ENCODE measurements at places on chromosomes 5 and 9.
A peak's percentile ranks its signal among the peaks of the same experiment; 100 is the strongest.

- no peak for DNase-seq
Observed at GRCh38 chr5:3002230-3002629, 250.8 kb upstream of the IRX2 start.

GRCh38 chr5:66538531-66538930 lies 57.7 kb upstream of the MAST4 start:
- no peak for DNase-seq

GRCh38 chr5:83377131-83377865 lies 94.2 kb upstream of the VCAN start:
- DNase-seq: no peak

GRCh38 chr5:30040488-30041118 lies 1152.9 kb upstream of the CDH6 start:
- peak; percentile 22 for DNase-seq

DNA sequence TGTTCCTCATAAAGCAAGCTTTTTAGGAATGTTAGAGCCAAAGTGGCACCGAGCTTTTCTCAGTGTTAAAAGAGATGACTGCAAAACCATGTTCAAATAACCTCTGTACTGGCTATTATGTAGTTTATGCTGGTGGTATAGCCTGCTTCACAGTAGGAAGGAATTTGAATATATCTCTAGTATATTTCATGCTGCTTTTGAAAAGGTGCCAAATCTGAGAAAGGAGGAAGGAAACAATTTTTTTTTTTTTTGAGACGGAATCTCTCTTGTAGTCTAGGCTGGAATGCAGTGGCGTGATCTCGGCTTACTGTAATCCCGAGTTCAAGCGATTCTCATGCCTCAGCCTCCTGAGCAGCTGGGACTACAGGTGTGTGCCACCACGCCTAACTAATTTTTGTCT lies 13.5 kb downstream of the CREBRF start:
- DNase-seq: no peak

DNA sequence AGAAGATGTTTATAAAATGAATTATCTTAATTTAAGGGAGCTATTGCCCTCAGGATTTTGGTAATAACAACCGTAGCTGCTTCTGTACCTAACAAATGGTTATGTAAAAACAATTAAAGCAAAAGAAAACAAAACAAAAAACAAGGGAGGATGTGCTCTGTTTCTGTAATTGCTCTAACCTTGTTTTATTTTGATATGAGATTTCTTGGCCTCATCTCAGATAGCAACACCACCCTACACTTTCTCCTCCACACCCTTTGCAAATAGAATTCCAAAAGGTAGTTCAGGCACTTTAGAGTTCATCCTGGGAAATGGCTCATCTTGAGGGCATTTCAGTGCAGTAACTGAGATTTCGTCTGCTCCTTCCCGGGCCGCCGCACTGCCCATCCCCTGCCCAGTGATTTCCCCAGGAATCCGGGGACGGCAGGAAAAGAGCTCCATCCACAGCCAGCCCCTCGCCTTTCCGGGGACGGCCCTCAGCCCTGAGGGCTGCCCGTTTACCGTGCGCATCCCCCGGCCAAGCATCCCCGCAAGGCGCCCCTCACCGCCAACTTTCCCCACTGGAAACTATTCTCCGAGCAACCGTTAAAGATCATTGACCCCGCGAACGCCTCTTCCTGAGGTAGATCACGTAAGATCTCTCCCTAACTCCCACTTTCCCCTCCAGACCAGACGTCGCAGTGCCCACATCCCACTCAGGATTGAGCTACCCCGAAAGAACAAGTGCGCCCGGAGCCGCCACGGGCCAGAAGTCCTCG lies 1.2 kb downstream of the FNBP1 start:
- no peak for DNase-seq

DNA sequence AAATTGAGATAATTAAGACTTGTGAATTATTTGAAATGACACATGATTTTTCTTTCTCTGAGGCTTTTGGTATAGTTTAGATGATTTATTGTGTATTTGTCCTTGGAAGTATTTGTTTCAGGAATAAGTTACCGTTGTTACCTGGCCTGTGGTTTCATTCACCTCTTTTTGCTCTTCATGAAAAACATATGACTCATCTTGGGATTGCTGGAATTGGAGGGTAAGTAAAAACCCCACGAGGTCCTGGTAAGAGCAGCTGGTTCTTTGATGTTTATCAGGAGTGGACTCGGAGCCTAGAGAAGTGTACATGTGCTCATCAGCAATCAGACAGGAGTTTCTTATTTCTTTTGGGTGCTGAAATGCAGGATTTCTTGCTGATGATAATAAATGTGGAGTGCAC lies 275.3 kb downstream of the PSAT1 start:
- DNase-seq: no peak

GRCh38 chr5:78756858-78757257 lies 108.3 kb upstream of the LHFPL2 start:
- no peak for DNase-seq

GRCh38 chr5:17129093-17129849 lies 88.2 kb upstream of the BASP1 start:
- no peak for DNase-seq

DNA sequence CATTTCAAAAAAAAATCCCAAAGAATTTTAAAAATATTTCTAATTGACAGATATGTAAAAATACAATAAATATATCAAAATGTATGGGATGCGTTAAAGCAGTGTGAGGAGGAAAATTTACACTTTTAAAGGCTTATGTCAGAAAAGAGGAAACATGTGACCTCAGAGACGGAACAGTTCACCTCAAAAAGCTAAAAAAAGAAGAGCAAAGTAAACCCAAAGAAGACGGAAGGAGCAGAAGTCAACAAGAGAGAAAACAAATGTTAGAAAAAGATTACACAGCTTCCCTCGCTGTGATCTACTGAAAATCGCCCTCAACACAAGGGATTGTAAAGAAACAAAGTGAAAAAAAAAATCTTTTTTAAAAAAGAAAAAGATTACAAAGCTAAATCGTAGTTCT lies 186.9 kb downstream of the AUH start:
- DNase-seq: peak; percentile 43

DNA sequence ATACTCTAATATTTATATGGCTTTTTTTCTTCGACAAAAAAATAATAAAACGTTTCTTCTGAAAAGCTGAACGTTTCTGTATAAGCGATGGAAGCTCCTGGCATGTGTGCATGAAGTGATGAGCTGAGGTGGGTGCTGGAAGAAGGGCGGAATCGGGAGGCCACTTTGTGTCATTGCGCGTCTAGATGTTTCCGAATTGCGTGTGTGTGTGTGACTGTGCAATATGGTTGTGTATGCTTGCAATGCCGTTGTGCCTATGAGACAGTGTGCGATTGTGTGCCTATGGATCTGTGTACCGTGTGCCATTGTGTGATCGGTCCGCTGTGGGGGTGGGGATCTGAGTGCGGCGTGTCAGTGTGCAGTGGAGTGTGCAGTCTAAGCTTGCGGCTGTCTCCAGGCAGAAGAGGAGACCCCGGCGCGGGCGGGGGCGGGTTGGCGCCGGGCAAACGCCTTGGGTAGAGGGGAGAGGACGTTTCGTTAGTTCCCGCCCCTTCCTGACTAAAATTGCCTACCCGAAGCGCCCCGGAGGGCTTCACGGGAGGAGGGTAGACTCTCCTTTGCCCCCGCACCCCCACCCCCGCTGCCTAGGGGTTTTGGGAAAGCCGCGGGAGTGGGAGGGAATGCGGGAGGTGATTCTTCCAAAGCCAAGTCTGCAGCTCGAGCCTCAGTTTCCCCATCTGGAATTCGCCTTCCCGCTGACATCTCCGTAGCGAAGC lies 24.2 kb downstream of the PCDHGC5 start:
- peak; percentile 33 for DNase-seq

DNA sequence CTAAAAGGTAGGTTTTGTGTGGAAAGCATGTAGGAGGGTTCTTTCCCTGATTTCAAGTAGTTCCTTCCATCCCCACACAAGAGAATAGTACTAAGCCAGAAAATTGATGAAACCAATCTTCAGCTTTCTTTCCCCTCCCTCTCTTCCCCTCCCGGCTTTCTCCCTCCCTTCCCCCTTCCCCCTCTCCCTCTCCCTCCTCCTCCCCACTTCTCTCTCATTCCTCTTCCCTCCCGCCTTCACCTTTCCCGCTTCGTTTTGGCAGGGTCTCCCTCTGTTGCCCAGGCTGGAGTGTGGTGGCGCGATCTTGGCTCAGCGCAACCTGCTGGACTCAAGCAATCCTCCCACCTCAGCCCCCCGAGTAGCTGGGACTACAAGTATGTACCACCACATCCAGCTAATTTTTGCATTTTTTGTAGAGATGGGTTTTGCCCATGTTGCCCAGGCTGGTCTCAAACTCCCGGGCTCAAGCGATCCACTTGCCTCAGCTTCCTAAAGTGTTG lies 85.8 kb downstream of the ZCCHC7 start:
- no peak for DNase-seq

GRCh38 chr5:38305148-38305547 lies 46.8 kb downstream of the EGFLAM start:
- no peak for DNase-seq

- DNase-seq: no peak
Observed at GRCh38 chr5:173630724-173631365, 14.4 kb upstream of the BOD1 start.

GRCh38 chr9:125579030-125579932 lies 127.7 kb downstream of the MAPKAP1 start:
- DNase-seq: no peak

GRCh38 chr5:142063878-142064331 lies 44.7 kb upstream of the NDFIP1 start:
- DNase-seq: peak; percentile 51

- DNase-seq: no peak
Observed at GRCh38 chr9:127195976-127196825, 68.4 kb upstream of the GARNL3 start.

DNA sequence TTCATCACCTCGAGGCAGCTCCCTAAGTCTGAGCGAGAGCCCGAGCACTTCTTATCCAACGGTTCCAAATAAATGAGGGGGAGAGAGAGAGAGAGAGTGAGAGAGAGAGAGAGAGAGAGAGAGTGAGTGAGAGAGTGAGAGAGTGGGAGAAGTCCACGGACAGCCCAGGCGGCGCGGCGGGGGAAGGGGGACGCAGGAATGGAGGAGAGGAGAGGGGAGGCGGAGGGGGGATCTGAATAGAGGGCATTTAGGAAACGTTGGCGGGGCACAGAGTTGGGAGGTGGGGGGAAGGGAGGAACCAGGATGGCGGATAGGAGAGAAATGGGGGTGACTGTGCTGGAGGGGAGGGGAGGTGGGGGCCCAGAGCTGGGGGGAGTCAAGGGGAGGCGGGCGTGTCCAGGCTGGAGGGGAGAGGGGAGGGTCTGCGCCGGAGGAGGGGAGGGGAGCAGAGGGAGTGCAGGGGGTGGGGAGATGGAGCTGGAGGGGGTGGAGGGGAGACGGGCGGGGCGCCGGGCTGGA lies 398 bp upstream of the BASP1 start:
- no peak for DNase-seq

DNA sequence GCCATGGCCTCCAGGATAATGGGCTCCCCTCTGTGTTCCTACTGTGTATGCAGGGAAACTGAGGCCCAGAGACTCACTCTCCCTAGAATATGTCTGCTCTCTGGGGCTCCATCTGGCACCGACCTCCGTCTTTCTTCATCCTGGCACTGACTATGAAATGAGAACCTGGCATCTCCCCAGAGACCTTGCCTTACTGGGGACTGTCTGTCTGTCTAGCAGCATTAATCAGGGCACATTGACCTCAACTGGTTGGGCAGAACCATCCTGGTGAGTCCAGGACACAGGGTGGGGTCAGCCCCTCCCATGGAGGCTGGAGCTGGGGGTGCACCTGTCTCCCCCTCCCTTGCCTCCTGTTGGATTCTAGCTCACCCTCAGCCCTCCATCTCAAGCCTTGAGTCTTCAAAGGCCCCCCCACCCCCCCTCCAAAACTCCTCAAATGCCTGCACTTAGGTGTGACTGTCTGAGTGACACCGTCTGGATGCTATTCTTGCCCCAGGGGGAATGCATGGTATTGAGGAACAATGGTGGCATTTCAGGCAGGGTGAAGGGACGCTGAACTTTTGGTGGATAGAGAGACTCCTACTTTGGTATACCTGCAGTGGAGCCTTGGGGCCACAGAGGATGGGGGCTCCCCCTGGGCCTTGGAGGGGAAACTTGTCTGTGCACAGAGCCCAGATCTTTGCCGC lies 12.8 kb upstream of the PITX1 start:
- no peak for DNase-seq

DNA sequence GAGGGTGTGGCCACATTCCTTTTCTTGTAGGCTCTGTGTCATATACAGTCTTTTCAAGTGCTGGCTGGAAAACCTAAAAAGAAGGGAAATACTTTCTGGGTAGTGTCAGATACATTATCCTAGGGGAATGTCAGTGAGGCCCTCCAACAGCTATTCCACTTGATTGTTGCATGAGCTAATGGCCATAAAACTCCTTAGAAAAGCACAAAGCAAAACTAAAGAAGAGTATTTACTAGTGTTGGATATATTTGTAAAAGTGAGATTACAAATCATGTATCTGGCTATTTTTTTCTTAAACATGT lies 829 bp downstream of the ANXA1 start:
- DNase-seq: no peak

- no peak for DNase-seq
Observed at GRCh38 chr5:1871441-1871840, 11.3 kb downstream of the IRX4 start.

- no peak for DNase-seq
Observed at GRCh38 chr5:57575839-57576238, 93.2 kb upstream of the ACTBL2 start.

DNA sequence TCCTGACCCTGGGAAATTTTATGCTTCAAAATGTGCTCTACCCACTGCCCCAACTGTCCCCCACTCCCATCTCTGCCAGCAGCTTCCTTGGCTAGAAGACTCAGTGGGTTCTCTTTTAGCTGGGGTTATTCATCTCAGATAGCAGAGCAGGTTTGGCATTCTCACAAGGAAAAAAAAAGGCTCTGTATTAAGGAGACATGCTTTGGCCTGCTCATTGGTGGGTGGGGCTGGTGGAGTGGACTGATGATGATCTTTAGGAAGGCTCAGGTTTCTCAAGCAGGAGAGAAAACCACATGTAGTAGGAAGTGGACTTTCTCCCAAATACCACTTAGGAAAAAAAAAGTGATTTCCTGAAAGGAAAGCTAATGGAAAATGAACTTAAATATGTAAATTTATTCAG lies 279.2 kb upstream of the ZNF462 start:
- DNase-seq: no peak

DNA sequence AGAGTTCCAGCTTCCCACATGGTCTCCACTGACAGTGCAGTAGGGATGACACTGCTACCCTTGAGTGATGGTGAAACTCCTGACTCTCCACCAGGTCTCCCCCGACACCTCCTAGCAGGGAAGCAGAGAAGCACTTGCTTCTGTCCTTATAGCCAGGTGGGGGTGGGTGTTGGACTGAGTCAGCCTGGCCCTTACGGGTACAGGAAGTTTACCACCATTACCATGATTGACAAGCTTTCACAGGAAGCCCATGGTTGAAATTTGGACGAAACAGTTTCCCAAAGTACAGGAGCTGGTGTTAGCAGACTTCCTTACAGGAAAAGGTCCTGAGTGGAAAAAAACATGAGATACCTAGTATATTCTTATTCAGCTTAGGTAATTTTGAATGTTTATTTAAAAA lies 3.1 kb upstream of the FBXL7 start:
- no peak for DNase-seq

GRCh38 chr9:79263628-79264027 lies 308.1 kb upstream of the TLE4 start:
- DNase-seq: no peak

GRCh38 chr9:5696884-5697283 lies 68.0 kb downstream of the RIC1 start:
- DNase-seq: no peak

- no peak for DNase-seq
Observed at GRCh38 chr5:126139773-126140172, 283.4 kb upstream of the GRAMD2B start.
